ENCODE measurements at places on chromosomes 12 and 14.

DNA sequence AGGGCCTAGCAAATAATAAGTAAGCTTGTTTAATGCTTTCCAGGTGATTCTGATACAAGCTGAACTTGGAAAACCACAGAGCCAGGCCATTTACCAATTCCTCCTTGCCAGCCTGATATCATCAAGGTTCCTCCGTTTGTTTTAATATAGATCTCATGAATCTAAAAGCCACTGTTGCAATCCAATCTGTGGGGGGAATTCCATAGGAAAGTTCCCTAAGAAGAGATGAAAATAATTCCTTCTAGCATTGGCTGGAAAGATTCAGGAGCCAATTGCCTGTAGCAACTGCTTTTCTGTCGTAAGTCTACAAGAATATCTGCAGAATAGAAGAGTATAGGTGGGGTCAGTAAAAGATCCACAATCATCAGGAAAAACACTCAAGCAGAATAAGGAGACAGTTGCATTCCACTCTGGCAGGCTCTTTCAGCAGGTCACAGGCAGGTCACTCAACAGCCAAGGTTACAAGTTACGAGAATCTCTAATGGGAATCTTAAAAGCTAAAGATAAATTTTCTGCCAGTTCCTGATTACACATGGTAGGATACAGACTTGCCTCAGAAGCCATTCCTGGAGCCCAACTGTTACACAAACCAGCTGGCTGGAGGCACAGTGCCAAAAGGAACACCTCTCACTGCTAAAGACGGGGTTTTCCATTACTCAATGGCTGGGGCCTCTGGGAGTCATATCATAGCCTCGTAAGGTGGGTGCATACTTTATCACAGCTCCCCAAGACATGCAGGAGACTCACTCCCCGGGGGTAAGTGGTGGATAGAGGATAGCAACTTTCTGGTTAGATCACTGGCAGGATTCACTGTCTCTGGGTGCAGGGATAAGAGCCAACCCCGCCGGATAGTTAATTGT, 43.6 kb downstream of the FGD6 start:
- DNase-seq, result peak; percentile 41

DNA sequence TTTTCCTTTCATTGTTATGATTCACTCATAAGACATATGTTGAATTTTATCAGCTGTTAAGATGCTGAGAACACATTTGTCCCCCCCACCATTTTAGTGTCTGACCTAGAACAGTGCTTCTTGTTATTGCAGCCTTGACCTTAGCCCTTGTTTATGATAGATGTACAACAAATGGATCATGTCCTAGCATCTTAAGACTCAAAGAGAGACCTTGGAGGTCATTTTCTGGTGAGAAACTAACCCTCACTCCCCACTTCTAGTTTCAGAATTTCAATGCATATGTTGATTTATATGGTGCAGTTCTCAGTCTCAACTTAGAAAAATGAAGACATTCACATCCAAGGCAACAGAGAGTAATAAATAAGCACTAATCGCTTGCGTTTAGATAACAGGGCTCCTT, 391.2 kb downstream of the AEBP2 start:
- DNase-seq, result no peak

DNA sequence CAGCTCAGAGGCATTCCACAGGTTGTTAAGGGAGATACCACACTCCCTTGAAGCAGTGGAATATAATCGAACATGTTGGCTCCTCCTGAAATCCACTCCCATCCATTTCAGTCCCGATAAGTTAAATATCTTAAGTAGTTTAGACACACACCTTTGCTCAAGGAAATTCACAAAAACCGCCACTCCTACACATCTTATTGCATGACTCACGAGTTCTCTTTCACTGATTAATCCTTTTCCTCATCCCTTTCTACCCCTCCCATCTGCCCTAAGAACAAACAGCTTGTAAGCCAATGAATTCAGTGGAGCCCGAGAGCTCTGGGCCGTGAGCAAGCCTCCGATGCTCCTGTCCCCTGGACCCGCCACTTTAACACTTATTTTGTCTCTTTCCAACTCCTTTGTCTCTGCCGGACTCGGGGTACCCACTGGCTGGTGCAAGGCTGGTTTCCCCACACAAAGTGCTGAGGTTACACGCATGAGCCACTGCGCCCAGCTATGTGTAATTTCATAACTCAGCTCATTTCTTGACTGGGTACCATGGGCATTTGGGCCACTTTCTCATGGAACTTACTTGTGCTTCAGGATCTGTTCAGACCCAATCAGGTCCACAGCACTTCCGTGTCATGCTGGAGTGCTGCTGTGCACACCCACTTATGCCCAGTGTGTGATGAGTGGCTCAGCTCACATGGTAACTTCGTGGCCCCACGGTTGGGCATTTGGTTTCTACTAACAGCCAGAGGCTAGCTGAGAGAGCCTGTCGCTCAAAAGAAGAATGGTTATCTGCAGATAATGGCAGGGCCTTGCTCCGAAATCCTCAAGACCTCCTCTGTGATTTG, 171.8 kb upstream of the ALG10B start:
- DNase-seq, result no peak

DNA sequence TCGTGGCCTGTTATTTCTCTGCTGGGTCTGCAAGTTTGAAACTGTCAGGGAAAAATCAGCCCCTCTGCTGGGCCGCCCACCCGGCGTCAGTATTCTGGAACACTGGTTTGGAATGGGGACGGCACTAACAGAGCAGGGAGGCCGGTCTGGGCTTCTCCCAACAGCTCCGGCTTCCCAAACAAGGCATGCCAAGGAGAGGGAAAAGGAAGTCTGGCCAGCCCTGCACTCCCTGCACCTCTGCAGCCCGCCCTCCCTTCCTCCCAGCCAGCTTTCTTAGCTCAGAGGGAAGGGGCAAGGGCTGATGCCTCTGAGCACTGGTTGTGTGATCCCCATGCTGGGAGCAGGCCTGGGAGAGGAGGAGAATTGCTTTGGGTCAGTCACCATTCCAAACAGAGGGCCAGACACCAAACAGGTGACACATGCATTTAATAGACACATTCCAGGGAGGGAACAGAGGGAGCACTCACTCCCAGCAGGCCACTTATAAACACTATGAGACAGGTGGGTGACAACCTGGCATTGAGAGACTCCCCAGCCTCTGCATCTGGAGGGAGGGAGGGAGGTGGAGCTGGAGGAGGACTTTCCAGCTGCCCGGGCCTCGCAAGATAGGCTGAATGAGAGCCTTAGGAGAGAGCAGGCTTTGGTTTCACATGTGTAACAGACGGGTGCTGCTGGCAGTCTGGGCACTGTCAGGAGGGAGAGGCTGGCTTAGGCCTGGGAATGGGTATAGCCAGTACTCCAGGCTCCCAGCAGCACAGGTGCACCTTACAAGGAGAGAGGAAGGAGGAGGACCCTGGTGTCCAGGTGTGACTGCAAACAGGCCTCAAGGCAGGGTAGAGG, 10.3 kb downstream of the KRT75 start:
- no peak for DNase-seq

GRCh38 chr12:55392032-55392795, 8.1 kb upstream of the OR6C65 start:
- no peak for DNase-seq

- DNase-seq, result no peak
These were observed 27.5 kb upstream of the DCN start for GRCh38 chr12:91210144-91210543.

DNA sequence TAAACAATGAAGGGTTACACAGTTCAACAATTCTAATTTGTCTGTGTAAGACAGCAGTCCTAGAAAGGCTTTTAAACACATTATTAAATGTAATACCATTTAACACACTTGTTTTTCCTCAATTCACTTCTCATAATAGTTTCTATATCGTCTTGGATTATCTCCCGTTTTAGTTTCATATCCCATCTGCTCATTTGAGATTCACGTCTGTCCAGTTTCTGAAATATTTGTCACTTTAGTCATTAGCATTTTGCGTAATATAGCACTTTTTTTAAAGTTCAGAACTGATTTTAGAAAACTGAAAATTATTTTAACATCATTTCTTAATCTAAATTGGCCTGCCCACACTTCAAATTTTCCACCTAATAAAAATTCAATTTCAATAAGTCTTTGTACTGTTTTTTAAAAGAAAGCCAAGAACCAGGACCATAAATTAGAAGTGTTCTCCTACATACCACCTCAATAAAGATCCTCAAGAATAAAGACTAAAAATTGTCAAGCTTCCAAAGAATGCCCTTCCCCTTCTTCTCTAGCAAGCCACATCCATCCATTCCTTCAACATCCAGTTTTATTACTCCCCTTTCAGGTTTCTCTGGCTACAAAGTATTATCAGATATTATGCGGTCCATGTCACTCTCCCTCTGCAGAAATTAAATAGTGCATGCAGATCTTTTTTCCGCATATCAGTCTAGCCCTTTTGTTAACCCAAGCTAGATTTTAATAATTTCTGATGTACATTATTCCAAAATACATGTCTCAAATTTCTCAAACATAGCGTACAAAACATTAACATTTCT, 11.9 kb downstream of the MED13L start:
- DNase-seq, result no peak

- DNase-seq, result peak; percentile 56
These were observed 197.5 kb upstream of the TMEM132C start for GRCh38 chr12:128069359-128069997.

- DNase-seq, result no peak
These were observed 3.3 kb downstream of the SARNP start for GRCh38 chr12:55814257-55814656.

DNA sequence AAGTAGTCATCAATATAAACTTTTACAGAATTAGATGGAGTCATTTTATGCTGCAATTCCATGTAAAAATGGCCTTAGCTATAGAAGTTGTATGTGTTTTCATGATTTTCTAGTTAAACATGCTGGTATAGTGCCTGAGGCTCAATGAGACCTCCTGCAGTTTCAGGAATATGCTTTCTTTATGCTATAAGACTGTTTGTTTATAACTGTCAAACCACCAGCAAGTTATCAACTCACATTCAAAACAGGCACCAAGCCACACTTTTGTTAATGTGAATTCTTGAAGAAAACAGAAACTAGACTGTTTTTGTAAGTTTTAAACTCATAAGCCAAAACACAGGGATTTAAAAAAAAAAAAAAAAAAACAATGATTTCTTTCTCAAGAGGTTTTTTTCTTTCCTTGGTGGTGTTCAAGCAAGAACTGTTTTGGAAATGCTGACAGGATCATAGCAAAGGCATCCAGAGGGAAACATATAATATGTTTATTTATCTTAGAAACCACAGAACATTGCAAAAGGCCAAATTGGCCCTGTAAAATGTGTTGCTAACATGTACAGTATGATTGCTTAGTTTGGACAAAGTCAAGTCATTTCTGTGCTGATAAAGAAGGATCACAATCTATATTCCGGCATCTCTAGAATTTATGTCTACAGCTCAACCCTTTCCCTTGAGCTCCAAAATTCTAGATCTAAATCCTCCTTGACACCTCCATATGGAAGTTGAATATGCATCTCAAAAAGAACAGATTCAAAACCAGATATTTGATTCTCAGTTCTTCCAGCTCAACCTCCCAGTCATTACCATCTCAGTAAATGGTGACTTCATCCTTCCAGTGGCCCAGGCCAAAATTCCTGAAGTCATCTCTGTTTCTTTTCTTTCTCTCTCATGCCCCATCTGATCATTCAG, 29.0 kb upstream of the LUM start:
- peak; percentile 76 for DNase-seq

- no peak for DNase-seq
These were observed 64.4 kb downstream of the TTLL5 start for GRCh38 chr14:75725481-75725880.

GRCh38 chr12:77406219-77406905, 341.0 kb upstream of the E2F7 start:
- DNase-seq, result no peak

Data from astrocyte of the cerebellum (primary cell).